ENCODE measurements at places on chromosomes 7 and 10. TPM values are rescaled to one million over a fixed set of nuclear protein-coding genes. Genes with fewer than 3 reads are reported as not detected.

The MMD2 gene
- total RNA-seq: not detected

The SLIT1 gene
- 0.34 TPM for total RNA-seq

The SKIDA1 gene
- total RNA-seq: 0.36 TPM

The RGR gene
- not detected for total RNA-seq

The BMPER gene
- not detected for total RNA-seq

The CDC123 gene
- total RNA-seq: 125 TPM

The RNF148 gene
- total RNA-seq: not detected

The PLEKHS1 gene
- total RNA-seq: not detected

DNA sequence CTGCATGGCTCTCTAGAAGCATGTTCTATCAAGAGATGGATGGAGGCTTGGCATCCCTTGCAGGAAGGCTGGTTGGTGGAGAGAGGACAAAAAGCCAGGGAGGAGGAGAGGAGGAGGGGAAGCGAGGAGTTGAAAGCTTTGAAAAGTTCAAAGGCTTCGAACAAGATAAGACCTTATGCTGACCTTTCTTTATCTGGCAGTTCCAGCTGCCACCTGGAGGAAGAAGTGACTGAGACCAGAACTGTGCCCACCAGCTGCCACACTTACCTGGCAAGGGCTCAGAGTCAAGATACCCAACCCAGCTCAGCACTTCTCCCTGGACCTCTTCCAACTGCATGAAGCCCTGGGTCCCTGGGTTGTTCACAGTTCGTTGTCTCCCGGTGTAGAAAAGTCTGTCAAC, 14.8 kb downstream of the CCL24 start:
- DNase-seq: peak; percentile 12

GRCh38 chr10:98460837-98461499, 14.2 kb upstream of the HPS1 start:
- no peak for DNase-seq

GRCh38 chr7:53740971-53741370, 705.5 kb downstream of the POM121L12 start:
- no peak for DNase-seq

DNA sequence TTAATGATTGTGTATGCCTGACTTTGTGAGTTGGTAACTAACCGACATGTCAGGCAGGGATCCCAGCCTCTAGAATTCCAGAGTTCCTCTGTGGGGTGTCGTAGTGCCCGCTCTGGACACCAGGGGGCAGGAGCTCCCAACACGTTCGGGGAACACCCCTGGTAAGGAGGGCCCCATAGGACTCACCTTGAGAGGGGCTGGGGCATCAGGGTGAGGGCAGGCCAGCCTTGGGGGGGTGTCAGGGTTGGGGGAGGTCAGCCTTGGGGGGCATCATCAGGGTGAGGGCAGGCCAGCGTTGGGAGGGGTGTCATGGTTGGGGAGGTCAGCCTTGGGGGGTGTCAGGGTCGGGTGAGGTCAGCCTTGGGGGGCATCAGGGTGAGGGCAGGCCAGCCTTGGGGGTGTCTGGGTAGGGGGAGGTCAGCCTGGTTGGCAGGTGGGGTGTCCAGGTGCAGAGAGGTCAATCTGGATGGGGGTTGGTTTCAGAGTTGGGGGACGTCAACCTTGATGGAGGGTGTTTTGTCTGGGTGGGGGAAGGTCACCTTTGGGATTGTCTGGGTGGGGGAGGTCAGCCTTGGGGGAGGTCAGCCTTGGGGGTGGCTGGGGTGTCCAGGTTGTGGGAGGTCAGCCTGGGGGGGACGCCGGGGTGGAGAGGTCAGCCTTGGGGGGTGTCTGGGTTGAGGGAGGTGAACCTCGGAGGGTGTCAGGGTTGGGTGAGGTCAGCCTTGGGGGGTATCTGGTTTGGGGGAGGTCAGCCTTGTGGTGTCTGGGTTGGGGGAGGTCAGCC, 45.6 kb upstream of the SUN1 start:
- peak; percentile 77 for DNase-seq

DNA sequence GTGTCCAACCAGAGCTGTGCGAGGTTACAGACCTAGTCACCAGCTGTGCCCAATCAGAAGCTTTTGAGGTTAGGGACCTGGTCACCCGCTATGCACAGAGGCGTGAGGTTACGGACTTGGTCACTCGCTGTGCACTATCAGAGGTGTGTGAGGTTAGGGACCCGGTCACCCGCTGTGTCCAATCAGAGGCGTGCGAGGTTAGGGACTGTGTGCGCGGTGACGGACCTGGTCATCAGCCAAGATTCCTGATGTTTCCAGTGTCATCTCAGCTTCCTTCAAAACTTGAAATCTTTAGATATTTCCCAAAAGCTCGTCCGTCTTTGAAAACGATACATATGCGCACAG, 182.1 kb downstream of the DIP2C start:
- no peak for DNase-seq

DNA sequence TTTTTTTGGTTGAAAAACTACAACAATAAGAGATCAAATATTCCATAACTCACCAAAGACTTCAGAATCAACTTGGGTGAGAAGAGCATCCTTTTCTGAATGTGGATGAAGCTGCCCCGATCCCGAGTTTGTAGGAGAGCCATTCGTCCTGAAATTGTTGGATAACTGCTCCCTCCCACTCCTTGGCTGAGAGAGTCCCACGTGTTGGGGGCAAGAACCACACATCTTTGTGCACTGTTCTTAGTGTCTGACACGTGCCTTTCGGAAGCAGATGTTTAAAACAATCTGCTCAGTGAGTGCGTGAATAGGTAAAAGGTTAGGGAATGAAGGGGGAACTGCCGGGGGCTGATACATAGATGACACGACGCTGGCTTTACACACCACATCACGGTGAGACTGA, 575.7 kb downstream of the PTPRN2 start:
- DNase-seq: no peak

DNA sequence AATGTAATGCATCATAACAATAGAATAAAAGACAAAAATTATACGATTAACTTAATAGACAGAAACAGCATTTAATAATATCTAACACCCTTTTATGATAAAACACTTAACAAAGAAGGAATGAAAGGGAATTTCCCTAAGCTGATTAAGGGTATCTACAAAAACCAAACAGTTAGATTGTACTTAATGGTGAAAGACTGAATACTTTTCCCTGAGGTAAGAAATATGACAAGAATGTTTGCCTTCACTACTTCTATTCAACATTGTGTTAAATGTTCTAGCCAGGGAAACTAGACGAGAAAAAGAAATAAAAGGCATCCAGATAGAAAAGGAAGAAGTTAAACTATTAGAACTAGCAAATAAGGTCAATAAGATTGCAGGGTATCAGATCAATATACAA, 276.9 kb downstream of the BAMBI start:
- no peak for DNase-seq

- DNase-seq: no peak
Observed at GRCh38 chr10:117439243-117439912, 64.1 kb upstream of the PDZD8 start.

DNA sequence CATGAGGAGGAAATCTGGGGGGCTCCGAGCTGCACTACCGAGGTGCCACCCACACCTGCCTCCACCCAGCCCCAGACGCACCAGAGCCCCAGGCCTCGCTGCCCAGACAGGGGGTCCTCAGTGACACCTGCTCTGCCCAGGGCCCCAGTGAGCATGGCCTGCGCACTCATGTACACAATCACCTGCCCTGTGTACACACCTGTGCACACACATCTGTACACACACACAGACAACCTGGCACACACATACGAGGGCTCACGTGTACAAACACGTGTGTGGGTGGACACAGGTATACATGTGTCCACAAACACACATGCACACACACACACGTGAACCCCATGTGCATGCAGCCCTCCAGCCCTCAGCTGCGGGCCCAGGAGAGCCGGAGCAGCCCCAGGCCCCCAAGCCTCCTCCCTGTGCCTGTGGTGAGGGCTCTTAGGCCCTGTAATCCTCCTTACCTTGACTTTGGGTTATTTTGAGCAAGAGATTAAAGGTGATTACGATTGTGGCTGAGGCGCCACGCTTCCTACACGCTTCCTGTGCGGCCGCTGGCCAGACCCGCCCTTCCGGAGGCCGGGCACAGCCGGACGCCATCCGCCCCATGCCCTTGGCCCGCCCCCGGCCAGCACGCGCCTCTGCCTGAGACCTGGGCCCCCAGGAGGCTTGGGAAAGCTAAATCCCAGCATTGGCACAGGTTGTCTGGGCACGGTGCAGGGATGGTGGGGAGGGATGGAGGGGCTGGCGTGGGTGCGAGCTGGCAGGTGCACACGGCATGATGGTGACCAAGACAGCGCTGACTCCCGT, 71.9 kb downstream of the ELFN1 start:
- DNase-seq: peak; percentile 18

DNA sequence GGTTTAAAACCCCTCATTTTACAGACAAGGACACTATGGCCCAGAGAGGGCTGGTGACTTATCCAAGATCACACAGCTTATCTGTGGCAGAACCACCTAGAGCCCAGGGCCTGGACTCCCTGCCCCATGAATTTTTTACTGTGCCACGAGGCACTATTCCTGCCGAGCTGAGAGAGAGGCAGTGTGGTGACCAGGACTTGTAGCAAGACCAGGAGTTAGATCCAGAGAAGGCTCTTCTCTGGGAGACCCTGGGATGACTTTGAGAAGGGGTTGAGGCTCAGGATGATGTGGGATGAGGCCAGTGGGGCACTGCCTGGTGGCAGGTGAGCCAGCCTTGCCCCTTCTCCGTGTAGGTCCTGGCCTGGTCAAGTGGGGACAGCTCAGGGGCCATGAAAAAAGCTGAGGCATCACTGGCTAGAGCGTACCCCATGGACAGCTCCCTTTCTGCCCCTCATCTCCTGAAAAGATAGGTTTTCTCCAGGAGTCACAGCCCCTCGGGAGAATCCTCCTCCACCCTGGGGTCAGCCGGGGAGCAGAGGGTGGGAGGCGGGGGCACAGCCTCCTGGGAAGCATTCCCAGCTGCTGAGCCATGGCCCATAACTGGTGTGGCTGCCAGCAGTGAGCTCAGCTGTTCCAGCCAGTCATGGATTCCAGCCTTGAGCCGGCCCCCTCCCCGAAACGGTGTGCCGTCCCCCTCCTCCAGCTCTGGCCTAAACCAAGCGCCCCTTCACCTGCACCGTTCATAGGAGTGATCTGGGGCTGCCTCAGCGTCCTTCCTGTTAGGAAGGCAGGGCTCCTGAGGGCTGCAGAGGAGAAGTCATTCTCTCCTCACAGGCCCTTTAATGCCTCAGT, 5.8 kb downstream of the FLNC start:
- DNase-seq: no peak

GRCh38 chr10:106741006-106741530, 423.4 kb downstream of the SORCS1 start:
- DNase-seq: no peak

DNA sequence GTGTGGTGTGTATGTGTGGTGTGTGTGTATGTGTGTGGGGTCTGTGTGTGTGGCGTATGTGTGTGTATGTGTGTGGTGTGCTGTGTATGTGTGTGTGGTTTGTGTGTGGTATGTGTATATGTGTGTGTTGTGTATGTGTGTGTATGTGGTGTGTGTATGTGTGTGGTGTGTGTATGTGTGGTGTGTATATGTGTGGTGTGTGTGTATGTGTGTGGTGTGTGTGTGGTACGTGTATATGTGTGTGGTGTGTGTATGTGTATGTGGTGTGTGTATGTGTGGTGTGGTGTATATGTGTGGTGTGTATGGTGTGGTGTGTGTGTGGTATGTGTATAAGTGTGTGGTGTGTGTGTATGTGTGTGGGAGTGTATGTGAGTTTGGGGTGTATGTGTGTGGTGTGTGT, 428.7 kb downstream of the PAXIP1 start:
- no peak for DNase-seq

DNA sequence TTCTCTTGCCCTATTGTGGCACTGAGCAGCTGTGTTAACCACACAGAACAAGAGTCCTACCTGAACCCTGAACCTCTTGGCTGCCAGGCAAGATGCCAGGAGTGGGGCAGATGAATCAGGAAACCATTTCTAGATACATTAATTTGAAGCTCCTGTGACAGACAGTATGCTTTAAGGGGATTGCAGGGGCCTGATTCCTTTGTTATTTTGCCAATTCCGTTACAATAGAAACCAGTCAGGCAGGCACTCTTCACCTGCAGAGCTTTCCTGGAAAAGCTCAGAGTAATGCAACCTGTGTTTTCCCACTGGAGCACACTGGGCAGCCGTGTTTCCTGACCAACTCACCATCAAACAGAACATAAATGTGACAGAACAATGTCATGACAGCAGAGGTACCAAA, 233.1 kb downstream of the BMPER start:
- no peak for DNase-seq

- DNase-seq: no peak
Observed at GRCh38 chr7:106304568-106304967, 19.8 kb upstream of the NAMPT start.

DNA sequence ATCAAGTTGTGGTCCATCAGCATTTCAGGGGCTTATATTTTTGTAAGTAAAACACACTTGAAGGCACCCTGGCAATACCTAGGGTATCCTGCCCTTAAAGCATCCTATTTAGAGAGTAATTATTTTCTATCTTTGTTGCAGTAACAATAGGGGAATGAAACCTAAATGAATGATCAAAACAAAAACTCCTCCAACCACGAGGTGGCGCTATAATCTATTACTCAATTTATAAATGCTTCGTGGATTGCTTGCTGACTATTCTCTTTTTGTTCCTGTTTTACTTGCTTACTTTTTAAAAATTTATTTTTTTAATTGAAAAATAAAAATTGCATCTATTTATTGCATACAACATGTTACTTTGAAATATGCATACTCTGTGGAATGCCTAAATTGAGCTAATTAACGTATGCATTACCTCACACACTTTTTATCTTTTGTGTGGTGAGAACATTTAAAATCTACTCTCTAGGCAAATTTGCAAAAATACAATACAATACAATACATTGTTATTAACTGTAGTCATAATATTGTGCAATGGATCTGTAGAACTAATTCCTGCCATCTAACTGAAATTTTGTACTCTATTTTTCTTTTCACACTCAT, 147.7 kb upstream of the BMPER start:
- DNase-seq: peak; percentile 57

DNA sequence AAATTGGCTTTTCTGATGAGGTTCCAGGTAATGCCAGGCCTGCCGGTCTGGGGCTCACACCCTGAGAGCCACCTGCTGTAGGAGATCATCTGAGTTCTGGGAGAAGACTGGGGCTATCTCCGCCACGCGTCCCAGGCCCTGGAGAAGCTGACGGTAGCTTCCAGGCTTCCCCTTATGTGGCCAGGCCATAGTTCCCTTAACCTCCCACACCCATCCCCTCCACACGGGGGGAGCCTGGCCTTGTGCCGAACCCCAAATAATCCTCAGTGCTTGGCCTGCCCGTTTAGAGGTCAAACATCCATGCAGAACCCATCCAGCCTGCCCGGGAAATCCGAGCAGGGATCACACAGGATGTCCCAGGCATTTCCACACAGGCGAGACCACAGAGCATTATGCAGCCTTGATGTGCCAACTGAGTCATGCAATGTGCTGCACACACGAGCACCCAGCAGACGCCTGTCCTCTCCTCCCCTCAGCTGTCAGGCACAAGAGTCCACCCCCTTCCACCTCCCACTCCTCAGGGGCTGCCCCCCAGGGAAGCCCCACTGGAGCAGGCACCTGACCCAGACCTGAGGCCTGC, 176.2 kb downstream of the PRKAG2 start:
- no peak for DNase-seq

- DNase-seq: no peak
Observed at GRCh38 chr7:27138985-27139333, 4.5 kb downstream of the HOXA5 start.
